ENCODE measurements at places on chromosomes 5 and 9. TPM values are rescaled to one million over a fixed set of nuclear protein-coding genes. Genes with fewer than 3 reads are reported as not detected.
A peak's percentile ranks its signal among the peaks of the same experiment; 100 is the strongest.

DNA sequence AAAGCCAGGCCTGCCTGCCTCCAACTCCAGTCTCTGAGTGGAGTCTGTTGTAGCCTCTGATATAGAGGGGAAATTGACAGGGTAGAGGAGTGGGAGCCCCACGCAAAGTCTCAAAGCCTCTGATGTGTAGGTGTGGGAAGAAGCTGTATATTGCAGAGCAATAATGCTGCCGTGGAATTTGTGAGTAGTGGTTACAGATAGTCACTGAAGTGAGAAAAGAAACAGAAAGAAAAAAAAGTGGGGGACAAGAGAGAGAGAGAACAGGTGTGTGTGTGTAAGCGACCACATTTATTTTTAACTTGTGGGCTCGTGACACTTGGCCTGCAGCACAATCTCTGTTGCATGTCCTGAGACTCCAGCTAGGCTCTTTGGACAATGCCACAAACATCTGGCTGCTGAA, 227.8 kb downstream of the NSG2 start:
- H3K36me3 ChIP-seq = no peaks in the 10 kb centered on the region
- no peak for DNase-seq
- no peak overlapping the region for H3K27ac ChIP-seq
- H3K27me3 ChIP-seq = peaks cover 65% of the 10 kb centered on the region
- no peaks in the 10 kb centered on the region for H3K4me1 ChIP-seq
- H3K4me3 ChIP-seq = no peak overlapping the region

DNA sequence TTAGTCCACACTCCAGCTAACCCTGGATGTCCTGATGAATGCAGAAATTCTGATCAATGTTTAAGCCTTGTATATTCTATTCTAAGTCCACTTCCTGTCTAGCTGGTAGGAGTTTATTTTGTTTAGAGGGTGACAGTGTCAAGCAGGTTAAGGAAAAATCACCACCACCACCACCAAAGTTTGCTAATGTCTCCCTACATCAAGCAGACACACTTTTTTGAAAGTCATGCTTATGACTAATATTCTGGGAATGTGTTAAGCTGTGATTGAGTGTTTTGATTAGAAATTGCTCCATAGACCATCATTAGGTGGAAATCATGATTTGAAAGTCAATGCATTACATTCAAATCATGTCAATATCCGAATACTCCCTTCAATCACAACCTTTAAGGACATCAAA, 1530.1 kb downstream of the MAT2B start:
- no peaks in the 10 kb centered on the region for H3K36me3 ChIP-seq
- H3K27ac ChIP-seq = no peak overlapping the region
- no peaks in the 10 kb centered on the region for H3K27me3 ChIP-seq
- H3K4me3 ChIP-seq = no peak overlapping the region
- DNase-seq = no peak

The PCDHGB2 gene
- 1.5 TPM for total RNA-seq

The SVEP1 gene
- total RNA-seq = 1.5 TPM

DNA sequence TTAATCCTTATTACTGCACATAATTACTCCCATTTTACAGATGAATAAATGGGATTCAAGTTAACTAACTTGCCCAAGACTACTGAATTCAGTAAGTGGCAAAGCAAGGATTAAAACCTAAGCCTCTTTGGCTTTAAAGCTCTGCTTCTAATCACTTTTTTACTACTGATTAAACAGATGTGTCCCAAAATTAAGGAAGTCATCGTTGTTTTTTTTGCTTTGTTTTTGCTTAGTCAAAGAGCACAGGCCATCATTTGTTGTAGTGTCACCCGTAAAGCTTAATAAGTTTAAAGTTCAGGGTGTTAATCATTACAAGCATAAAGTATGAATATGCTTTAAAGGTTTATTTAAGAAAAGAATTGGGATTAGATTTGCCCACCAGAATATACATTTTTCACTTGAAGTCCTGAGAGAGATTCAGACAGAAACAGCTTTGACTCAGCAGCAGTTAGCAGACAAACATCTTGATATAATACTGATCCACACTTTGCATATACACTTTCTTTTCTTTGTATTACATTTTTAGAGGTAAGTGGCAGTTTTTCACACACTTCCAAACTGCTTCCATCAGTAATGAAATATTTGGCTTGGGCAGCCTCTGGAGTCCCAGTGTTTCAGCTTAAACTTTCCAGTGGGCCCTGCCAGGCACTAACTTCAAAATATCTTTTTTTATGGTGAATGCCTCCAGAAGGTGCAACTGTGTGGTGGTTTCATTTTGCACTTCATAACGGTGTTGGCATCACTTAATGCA, 52.7 kb downstream of the PIK3R1 start:
- peaks cover 52% of the 10 kb centered on the region for H3K4me1 ChIP-seq
- H3K27ac ChIP-seq = no peak overlapping the region
- no peaks in the 10 kb centered on the region for H3K27me3 ChIP-seq
- DNase-seq = no peak
- H3K36me3 ChIP-seq = no peaks in the 10 kb centered on the region

The LRRC19 gene
- not detected for total RNA-seq

The GZMA gene
- not detected for total RNA-seq

- H3K27me3 ChIP-seq = no peaks in the 10 kb centered on the region
- H3K27ac ChIP-seq = no peak overlapping the region
- H3K36me3 ChIP-seq = peaks cover 9% of the 10 kb centered on the region
- H3K4me3 ChIP-seq = no peak overlapping the region
Observed at GRCh38 chr5:98825582-98826375, 52.3 kb downstream of the RGMB start.

DNA sequence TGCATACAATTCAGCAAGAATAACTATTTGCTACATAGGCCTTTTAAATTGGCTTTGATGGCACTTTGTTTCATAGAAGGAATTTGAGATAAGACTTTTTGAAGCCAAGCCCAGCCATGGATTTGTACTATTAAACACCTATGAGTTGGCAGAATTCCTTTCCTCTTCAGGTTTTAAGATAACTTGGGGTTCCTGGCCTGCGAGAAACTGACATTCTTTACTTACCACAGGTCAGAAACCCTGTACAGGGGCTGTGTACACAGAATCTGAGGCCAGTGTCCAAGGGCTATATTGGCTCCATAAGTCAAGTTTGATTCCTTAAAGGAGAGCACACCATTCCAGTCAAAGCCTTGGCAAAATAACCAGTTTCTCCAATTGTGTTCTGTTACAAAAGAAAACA, 10.8 kb upstream of the BTNL3 start:
- no peaks in the 10 kb centered on the region for H3K36me3 ChIP-seq
- H3K27ac ChIP-seq = no peak overlapping the region
- no peak for DNase-seq
- H3K4me1 ChIP-seq = no peaks in the 10 kb centered on the region

The PSD2 gene
- total RNA-seq = 0.68 TPM

The MYOT gene
- total RNA-seq = not detected

GRCh38 chr5:124920909-124921666, 174.6 kb upstream of the ZNF608 start:
- DNase-seq = no peak
- no peak overlapping the region for H3K27ac ChIP-seq
- H3K4me3 ChIP-seq = no peak overlapping the region
- peaks cover 23% of the 10 kb centered on the region for H3K4me1 ChIP-seq
- peaks cover 6% of the 10 kb centered on the region for H3K36me3 ChIP-seq

GRCh38 chr9:16329671-16330113, 540.8 kb downstream of the BNC2 start:
- H3K27ac ChIP-seq = peak overlapping the region; percentile 93
- H3K36me3 ChIP-seq = no peaks in the 10 kb centered on the region
- DNase-seq = no peak
- no peak overlapping the region for H3K4me3 ChIP-seq
- H3K4me1 ChIP-seq = peaks cover 42% of the 10 kb centered on the region

DNA sequence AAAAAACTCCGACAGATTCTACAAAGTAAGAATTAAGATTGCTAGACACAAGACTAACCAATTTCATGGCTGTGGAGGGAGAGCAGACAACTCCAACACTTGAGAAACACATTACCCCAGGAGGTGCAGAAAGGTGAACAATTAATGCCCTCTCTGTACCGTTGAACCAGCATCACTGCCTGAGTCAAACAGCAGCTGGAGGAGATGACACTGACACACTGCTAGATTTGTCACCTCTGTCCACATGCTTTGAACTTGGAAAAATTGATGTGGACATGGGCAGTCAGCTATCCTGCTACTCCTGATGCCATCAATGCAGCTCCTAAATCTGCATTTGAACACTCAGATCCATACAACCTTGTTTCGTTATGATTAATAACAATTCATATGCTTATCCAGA, 51.7 kb downstream of the GPBP1 start:
- no peaks in the 10 kb centered on the region for H3K27me3 ChIP-seq
- H3K36me3 ChIP-seq = peaks cover 8% of the 10 kb centered on the region
- H3K27ac ChIP-seq = no peak overlapping the region
- H3K4me3 ChIP-seq = no peak overlapping the region
- H3K4me1 ChIP-seq = peaks cover 7% of the 10 kb centered on the region
- DNase-seq = no peak

GRCh38 chr5:35198686-35199085, 31.6 kb downstream of the PRLR start:
- H3K4me3 ChIP-seq = no peak overlapping the region
- no peaks in the 10 kb centered on the region for H3K36me3 ChIP-seq
- H3K27me3 ChIP-seq = peaks cover 5% of the 10 kb centered on the region
- no peak overlapping the region for H3K27ac ChIP-seq
- no peaks in the 10 kb centered on the region for H3K4me1 ChIP-seq

DNA sequence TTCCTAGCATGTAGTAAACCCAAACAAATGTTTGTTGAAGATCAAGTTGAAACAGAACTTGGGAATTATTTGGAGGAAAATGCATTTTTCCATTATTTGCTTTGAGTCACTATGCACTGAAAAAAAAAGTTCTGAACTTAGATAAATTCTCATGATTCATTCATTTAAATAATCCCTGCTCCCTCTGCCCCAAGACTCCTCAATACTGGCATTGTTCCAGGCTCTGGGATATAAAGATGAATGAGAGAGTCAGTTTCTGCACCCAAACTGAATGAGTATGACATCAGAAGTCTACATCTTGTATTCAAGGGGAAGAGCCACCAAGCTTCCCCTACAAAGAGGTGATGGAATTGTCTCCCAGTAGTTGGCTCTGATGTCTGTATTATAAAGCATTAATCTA, 123.9 kb downstream of the SEC61B start:
- H3K36me3 ChIP-seq = no peaks in the 10 kb centered on the region
- DNase-seq = no peak
- H3K27me3 ChIP-seq = no peaks in the 10 kb centered on the region
- no peak overlapping the region for H3K27ac ChIP-seq
- H3K4me1 ChIP-seq = peaks cover 15% of the 10 kb centered on the region
- no peak overlapping the region for H3K4me3 ChIP-seq

The AK6 gene
- 41.1 TPM for total RNA-seq

The ANP32B gene
- 220 TPM for total RNA-seq

DNA sequence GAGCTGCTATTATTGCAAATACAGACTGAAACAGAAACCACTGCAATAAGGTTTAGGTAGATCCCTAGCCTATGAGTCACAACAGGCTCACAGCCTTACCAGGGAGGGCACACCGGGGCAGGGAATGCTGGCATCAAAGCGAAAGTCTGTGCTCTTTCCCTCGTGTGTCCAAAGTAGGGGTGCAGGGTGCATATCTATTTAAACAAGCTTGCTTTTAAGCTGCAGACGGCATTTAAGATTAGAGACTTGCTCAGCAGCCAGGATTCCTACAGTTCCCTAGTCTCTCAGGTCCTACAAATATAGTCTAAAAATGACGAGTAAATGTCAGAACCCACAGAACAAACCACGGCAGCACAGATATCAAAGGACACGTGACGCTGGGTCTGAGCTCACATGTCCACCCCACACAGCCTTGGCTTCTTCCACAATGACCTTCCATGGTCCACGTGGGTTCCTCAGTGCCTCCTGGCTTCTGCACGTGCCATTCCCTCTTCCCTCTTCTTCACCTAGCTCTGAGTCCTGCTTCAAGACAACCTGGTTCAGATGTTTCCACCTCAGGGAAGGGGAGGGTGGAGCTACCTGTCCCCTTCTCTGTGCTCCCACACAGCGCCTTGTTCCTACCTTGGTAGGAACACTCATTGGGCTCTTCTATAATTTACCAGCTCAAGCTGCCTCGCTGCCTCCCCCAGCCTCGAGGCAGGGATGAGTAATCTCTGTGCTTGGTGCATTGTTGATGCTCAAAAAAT, 193.2 kb downstream of the MAPKAP1 start:
- H3K36me3 ChIP-seq = peaks cover 3% of the 10 kb centered on the region
- H3K27me3 ChIP-seq = no peaks in the 10 kb centered on the region
- no peak for DNase-seq
- H3K27ac ChIP-seq = peak overlapping the region; percentile 89
- H3K4me1 ChIP-seq = peaks cover 45% of the 10 kb centered on the region

The MELK gene
- total RNA-seq = 60.4 TPM

DNA sequence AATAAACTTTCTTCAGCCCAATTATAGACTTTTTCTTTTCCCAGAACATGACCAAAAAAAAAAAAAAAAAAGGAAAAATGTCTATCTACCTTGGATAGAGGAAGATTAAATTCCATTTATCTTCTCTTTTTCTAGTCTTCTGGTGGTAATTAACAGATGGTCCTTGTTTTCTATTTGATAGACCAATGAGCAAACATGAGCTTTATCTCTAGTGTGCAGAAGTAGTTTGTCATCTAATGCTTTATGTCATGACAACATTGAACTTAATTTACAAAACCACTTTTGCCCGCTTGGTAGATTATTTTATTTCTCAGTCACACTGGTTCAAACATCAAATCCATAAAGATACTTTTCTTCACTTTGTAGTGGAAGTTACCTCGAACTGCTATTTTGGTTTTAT, 69.5 kb upstream of the ELL2 start:
- H3K27me3 ChIP-seq = no peaks in the 10 kb centered on the region
- H3K4me3 ChIP-seq = no peak overlapping the region
- peaks cover 7% of the 10 kb centered on the region for H3K4me1 ChIP-seq
- DNase-seq = no peak
- peaks cover 3% of the 10 kb centered on the region for H3K36me3 ChIP-seq

DNA sequence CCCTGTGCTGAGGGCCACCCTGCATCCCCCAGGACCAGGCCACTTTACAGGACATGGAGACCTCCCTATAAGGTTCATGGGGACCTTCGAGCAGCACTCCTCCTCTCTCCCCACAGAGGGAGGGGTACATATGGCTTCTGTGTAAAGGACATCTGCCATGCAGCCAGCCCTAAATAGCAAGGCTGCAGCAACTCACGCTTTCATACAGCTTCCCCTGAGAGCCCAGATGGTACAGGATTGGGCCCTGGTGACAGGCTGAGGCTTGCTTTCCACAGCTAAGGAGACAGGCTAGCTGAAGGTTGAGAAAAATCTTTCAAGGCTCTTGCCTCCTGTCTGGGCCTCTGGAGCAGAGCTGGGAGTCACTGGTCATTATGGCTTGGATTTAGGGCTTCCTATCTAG, 147.0 kb upstream of the ZNF366 start:
- H3K36me3 ChIP-seq = no peaks in the 10 kb centered on the region
- peaks cover 27% of the 10 kb centered on the region for H3K4me1 ChIP-seq

The FLT4 gene
- 15.7 TPM for total RNA-seq

- H3K4me3 ChIP-seq = no peak overlapping the region
- no peaks in the 10 kb centered on the region for H3K36me3 ChIP-seq
- no peak overlapping the region for H3K27ac ChIP-seq
- no peak for DNase-seq
- no peaks in the 10 kb centered on the region for H3K27me3 ChIP-seq
Observed at GRCh38 chr5:137070521-137070920, 428.6 kb downstream of the SPOCK1 start.

All from neural crest cell (in vitro differentiated cells).